Brain (organoid and tissue), 16 donors: ENCODE measurements at places on chromosomes 4 and X. TPM values are rescaled to one million over a fixed set of nuclear protein-coding genes. Genes with fewer than 3 reads are reported as not detected.

GRCh38 chr4:183658362-183659028 lies 490 bp downstream of the RWDD4 start:
- DNase-seq: peak; percentile 7

Gene ADH6
- not detected for polyA plus RNA-seq

Gene RAB40A
- polyA plus RNA-seq: 0.42 TPM

DNA sequence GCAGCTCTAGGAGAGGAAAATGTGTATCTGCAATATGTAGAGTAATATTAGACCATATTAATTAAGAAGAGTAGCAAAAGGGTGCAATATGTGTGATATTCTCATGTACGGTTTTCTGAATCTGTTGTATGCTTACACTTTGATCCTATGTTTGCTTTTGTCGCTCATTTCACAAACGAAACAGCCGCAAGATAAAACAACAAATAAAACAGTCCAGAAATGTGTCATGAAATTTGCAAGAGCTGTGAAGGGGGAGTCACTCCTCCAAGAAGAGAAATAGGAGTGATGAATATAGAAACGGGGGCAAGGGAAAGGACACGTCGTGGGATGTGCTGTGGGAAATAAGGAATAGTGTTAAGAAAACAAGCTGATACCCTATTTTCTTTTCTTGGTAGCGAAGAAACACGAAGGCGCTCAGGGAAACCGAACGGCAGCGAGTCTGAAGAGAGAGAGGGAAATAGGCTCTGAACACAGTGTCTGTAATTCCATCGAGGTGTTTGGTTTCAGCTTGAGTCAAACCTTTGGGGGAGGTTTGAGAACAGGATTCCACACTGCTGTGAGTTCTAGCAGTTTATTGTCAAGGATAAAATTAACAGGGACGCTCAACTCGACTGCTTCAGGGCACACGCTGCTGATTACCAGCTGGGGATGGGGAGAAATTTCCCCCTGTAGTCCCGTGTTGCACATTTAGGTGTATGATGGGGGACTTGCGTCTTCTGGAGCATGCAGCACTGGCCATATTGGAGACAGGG lies 595.6 kb upstream of the TENM3 start:
- no peak for DNase-seq

DNA sequence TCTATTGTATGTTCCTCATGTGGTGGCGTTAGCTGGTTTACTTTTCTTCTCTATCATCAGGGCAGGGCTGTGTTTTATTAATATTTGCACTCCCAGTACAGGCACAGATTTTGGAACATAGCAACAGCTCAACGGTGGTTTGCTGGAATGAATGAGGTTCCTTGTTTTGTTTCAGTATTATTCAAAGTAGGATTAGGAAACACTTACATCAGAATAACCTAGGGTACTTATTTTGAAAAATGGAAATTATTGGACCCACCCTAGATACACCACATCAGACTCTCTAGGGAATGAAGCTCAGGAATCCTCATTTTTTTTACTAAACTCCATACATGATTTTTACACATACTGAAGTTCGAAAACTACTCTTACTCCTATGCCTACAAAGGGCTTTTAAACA lies 108.8 kb upstream of the ENPEP start:
- DNase-seq: no peak

DNA sequence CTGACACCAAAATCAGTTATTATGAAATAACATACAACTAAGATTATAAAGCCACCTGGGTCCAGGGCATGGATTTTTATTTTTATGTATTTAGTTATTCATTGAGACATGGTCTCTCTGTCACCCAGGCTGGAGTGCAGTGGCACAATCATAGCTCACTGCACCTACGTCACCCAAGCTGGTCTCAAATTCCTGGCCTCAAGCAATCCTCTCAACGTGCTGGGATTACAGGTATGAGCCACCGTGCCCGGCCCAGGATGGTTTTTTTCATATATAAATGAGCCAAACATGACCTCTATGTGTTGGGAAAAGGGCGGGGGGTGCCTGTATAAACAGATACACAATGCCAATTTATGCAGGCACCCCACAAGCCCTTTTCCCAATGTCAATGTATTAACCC lies 24.6 kb downstream of the ZNF630 start:
- DNase-seq: no peak

GRCh38 chr4:54073271-54073880 lies 9.0 kb upstream of the CHIC2 start:
- no peak for DNase-seq

- no peak for DNase-seq
These were observed 8.5 kb downstream of the AKAP17A start for GRCh38 chrX:1599791-1600405.

DNA sequence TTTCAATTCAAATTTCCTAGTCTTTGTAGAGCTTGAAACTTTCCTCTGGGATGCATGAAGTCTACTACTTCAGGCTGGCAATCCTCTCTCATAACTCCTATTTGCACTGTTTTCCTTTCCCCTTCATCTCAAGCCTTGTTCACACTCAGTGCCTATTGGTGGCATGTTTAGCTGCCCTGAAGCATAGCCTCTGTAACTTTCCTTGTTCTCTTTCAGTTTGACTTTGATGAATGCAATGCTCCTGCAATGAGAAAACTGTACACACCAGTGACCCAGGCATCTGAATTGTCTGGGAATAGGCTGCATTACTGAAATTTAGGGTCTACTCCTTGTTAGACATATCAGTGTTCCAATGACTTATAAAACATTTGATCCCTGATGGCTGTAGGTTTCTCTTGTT lies 81.7 kb downstream of the ANK2 start:
- no peak for DNase-seq

DNA sequence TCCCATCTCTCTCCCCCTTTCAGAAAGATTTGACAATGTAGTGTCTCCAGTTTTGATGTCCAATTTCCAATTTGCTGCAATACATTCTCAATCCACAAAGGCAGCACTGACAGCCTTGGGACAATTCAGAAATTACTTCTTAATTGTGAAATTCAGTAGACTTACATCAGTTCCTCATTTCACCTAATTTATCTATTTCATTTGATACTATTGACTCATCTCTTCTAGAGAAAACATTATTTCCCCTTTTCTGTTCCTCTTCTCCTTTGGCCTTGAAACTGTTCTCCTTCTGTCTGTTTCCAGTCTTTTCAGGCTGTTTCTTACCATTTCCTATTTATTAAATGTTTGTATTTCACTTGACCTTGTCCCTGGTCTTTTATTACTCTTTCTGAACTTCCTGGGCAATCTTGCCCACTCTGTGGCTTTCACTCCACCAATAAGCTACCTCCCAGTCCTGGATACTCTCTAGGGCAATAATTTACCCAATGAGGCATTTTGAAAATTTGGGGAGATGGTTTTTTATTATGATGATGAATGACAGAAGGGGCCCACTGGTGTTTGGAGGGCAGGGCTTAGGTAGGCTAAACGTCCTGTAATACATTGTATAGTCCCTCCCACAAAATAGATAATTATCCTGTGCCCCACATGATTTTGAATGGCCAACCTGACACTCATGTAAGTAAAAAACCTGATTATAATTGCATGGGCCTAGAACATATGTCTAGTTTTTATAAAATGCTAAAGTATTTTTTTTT lies 498.0 kb upstream of the BOD1L1 start:
- DNase-seq: no peak

DNA sequence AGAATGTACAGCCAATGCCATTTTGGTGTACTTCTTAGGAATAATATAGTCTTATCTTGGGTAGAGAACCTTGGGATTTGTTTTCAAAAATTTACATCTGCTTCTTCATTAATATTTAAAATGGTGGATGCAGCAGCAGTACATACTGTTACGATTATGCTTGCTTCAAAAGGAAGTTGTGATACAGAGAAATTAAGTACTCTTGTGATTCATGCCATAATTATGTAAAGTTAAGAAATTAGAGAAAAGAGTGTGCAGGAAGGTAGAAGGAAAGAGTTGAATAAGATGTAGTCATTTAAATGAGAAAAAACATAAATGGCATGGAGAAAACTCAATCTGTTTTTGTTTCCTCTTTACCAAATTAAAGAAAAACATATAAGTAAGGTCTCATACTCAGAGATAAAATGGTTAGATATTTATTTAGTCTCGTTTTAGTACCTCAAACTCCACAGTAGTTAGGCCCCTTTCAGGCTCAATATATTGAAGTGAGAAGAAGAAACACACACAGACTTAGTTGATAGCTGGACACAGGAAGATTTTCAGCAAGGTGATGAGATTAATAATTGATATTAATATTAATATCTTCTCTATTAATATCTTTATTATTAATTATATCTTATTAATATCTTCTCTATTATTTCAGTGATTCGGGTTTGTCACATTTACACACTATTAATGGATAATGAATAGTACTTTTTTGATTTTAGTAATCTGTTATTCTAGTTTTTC lies 70.1 kb upstream of the HPGD start:
- DNase-seq: no peak

GRCh38 chr4:124181039-124181438 lies 531.5 kb downstream of the ANKRD50 start:
- no peak for DNase-seq
